ENCODE measurements at places on chromosomes 3 and 15.

DNA sequence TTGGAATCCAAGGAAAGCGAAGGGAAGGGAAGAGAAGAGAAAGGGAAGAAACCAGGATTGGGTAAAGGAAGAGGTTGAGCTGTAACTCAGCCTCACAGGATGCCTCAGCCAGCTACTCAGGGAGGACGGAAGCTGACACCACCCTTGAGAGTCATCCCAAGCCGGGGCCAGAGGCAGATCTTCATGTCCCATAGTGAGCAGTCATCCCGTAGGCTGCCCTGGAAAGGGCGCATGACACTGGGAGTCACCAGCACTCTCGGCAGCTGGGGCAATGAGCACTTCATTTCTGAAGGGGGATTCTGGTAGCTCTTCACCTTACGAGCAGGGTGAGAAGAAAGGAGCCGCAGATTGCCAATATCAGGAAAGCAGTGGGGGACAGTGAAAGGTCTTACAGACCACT lies 60.1 kb upstream of the PCSK6 start:
- no peak for DNase-seq

GRCh38 chr15:77838061-77838460 lies 205.3 kb upstream of the LINGO1 start:
- DNase-seq = no peak

DNA sequence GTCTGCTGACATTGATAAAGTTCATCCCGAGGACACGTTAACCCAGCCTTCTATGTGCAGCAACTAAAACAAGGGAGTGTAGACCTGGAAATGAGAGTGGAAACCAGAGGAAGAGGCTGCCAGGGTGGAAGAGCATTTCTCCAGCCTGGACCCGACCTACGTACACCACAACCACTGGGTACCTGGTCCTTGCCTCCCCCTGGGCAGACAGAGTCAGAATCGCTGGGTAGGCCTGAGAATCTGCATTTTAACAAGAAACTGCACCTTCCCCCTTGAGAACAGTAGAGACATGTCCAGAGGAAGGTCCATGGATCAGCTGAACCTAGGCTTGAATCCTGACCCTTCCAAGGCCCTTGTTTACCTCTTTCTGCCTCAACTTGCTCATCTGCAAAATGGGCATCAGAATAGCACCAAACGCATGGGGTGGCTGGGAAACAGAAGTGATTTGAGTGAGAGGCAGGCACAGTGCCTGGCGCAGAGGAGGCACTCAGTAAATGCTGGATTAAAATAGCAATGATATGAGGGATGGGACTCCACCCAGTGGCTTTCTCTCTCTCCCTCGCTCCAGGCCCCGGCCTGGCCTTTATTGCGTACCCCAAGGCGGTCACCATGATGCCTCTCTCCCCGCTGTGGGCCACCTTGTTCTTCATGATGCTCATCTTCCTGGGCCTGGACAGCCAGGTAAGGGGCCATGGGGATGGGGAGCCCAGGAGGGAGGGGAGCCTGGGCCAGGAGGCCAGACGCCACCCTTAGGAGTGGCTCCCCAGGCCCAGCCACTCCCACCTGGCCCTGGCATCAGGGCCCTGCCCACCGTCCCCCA lies 66.9 kb upstream of the SLC6A1 start:
- DNase-seq = no peak

DNA sequence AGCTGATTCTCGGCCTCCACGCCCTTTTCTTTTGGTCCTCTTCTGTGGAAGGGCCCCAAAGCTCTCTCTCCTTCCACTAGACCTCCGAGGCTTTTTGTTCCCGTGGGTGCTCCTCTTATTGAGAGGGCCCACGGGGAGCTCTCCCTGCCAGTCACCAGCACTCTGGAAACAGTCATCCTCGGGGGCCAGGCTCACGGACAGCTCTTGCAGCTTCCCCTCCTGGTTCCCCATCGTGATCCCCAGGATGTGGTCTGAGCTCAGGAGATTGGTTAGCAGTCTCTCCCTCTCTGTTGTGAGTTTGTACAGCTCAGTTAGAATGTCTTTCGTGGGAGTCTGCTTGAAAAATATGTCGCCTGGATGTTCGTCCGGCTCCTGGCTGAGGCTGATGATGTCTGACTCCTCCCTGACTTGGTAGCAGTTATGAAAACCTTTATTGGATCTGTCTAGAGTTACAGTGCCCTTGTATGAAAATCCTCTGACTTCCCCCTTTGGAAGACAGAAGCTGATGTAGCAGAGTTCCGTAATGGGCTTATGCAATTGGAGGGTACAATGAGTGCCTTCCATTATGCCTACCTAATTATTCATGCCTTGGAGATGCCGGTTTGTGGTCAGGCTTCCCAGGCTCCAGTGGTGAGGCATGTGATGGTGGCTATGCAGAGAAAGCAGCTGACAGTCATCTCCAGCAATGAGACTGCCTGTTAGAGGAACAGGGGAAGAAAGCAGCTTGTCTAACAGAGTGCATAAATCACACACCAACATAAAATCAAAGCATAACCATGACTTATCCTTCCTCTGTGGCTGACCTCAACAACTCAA lies 40.0 kb downstream of the FMN1 start:
- DNase-seq = no peak

DNA sequence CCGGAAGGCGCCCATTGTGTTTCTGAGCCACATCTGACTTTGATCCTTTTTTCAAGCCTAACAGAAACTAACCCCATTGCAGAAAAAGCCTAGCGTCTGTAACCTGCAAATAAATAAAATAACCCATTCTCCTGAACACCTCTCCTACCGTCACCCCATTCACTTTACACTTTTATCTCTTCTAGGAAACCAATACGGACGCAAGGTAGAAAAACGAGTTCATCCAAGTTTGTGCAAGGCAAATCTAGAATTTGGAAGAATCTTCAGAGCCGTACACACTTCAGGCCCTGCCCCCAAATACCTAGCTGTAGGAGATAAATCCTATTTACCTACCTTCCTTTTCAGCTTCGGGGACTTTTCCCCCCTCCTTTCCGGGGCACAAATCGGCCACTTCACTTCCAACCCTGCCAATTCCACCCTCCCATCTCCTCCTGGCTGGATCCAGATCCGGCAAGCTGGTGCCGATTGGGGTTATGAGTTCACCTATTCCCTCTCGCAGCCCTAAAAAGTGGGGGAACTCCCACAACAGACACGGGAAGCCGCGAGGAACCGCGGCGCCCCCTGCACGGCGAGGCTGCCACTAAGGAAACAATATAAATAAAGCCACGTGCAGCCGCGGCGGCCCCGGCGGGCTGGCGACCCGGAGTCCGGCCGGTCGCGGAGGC lies 987 bp downstream of the PRTG start:
- DNase-seq = no peak

DNA sequence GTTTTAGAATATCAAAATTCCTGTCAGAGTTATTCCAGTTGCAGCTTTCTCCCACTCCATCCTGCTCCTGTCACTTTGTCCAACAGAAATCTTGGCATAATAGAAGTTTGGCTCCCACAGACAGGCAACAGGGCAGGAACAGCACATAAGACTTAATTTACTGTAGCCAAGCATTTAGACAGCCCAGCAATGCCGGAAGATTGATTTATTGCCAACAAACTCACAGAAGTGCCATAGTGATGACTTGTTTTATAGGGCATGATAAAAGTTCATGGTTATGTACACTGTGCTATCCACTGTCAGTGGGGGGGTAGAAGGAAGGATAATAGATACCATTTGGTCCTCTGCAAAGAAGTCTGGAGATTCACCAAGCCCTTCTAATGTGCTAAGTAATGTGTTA lies 98.3 kb upstream of the CBLB start:
- DNase-seq = no peak

GRCh38 chr3:42653303-42653559 lies 266 bp upstream of the ZBTB47 start:
- no peak for DNase-seq

DNA sequence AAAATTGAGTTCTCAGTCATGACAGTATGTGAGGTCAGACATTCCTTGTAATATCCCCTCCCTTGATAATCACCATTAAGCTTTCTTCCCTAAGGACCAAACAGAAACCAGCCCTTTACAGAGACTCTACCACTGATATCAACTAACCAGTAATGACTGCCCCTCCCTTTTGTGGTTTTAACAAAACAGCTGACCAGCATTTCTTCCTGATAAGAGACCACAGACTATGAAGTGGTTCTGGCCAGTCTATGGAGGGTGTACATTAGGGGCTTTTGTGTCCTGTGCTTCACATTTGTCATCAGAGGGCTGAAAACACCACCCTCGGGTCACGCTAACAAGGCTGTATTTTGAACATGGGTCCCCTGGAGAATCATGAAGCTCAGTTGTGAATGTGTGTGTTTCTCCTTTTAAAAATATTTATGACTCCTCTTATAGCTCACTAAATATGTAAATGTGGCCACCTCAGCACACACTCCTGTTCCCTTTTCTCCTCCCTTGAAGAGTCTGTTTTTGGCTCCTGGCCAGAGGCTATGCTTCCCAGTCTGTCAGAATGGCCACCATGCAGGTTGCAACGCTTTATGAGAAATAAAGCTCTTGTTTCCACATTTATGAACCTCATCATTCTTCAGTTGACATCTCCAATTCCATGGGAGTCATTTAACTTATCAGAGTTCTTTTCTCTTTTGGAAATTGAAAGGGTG lies 239.3 kb downstream of the CPNE4 start:
- DNase-seq = no peak

GRCh38 chr3:66261355-66261754 lies 40.6 kb downstream of the SLC25A26 start:
- no peak for DNase-seq

GRCh38 chr3:12227833-12228232 lies 61.0 kb upstream of the PPARG start:
- no peak for DNase-seq

DNA sequence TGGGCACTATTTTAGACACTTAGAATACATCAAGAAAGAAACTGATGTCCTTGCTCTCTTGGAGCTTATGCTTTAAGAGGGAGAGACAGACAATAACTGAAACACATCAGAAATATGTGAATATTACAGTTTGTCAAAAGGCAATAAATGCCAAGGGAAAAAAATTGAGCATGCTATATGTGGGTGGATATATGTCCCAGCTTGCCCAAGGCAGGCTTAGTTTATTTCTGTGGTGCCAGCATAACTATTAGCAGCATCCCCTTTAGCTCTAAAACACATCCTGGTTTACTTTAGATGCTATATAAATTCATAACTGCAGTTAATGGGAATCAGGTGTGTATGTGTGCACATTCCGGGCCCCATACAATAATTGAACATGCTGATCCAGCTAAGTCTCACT lies 191.2 kb upstream of the PDZRN3 start:
- DNase-seq = no peak

All from stimulated activated CD4-positive, alpha-beta T cell treated with anti-CD3 and anti-CD28 coated beads, TNF-alpha, amount 100 ng/mL, for 4 hours (primary cell).